Occipital lobe (tissue), 3 donors: ENCODE measurements at places on chromosomes 12 and 14. TPM values are rescaled to one million over a fixed set of nuclear protein-coding genes. Genes with fewer than 3 reads are reported as not detected.

SNAPC1 gene
- 8.9 TPM for total RNA-seq

GARIN6 gene
- not detected for total RNA-seq

CDH24 gene
- total RNA-seq: 10.3 TPM

PLBD1 gene
- 2.5 TPM for total RNA-seq

SYCP3 gene
- 0.47 TPM for total RNA-seq

SERPINA9 gene
- total RNA-seq: not detected

FAM186B gene
- total RNA-seq: not detected

IAPP gene
- total RNA-seq: not detected

FBRSL1 gene
- 5.3 TPM for total RNA-seq

ADCY4 gene
- 1.4 TPM for total RNA-seq

PTHLH gene
- total RNA-seq: not detected

SRSF9 gene
- total RNA-seq: 87.8 TPM

TESPA1 gene
- total RNA-seq: not detected

OR6C2 gene
- total RNA-seq: not detected

SNRPF gene
- 27.5 TPM for total RNA-seq

JDP2 gene
- total RNA-seq: 4.2 TPM

CLEC9A gene
- not detected for total RNA-seq

CYP46A1 gene
- 2.3 TPM for total RNA-seq

P2RX2 gene
- not detected for total RNA-seq

P2RX7 gene
- 2.7 TPM for total RNA-seq

TAS2R30 gene
- total RNA-seq: 22.1 TPM

SLC2A14 gene
- not detected for total RNA-seq

BDKRB2 gene
- 0.16 TPM for total RNA-seq

DPPA3 gene
- total RNA-seq: not detected

KRT79 gene
- total RNA-seq: not detected

HOXC10 gene
- not detected for total RNA-seq

RNASE1 gene
- total RNA-seq: 9.2 TPM

LRRC74A gene
- total RNA-seq: not detected

MSRB3 gene
- 3.9 TPM for total RNA-seq

AMIGO2 gene
- 8.1 TPM for total RNA-seq

DLST gene
- 35.6 TPM for total RNA-seq

CORO1C gene
- 166 TPM for total RNA-seq

CACNA1C gene
- 21.4 TPM for total RNA-seq

RAB35 gene
- total RNA-seq: 34.8 TPM

HOXC9 gene
- not detected for total RNA-seq

RD3L gene
- not detected for total RNA-seq

ACOT6 gene
- not detected for total RNA-seq

TMPRSS12 gene
- total RNA-seq: not detected

PPM1H gene
- 10.6 TPM for total RNA-seq

CD4 gene
- total RNA-seq: 2.3 TPM

SMIM41 gene
- total RNA-seq: not detected

KCNMB4 gene
- 67.2 TPM for total RNA-seq

SLC10A1 gene
- total RNA-seq: not detected

GALNT9 gene
- 1.4 TPM for total RNA-seq

POTEM gene
- not detected for total RNA-seq

CCNT1 gene
- 44.0 TPM for total RNA-seq

GPD1 gene
- 14.2 TPM for total RNA-seq

ISM2 gene
- total RNA-seq: 0.78 TPM

HCAR2 gene
- not detected for total RNA-seq

NEUROD4 gene
- total RNA-seq: 3.9 TPM

TAS2R14 gene
- total RNA-seq: 11.4 TPM

MMP14 gene
- 8.3 TPM for total RNA-seq
